ENCODE measurements at places on chromosomes 2 and 18. TPM values are rescaled to one million over a fixed set of nuclear protein-coding genes. Genes with fewer than 3 reads are reported as not detected.

Gene TNFAIP6
- 8.8 TPM for total RNA-seq

Gene MC4R
- total RNA-seq = not detected

DNA sequence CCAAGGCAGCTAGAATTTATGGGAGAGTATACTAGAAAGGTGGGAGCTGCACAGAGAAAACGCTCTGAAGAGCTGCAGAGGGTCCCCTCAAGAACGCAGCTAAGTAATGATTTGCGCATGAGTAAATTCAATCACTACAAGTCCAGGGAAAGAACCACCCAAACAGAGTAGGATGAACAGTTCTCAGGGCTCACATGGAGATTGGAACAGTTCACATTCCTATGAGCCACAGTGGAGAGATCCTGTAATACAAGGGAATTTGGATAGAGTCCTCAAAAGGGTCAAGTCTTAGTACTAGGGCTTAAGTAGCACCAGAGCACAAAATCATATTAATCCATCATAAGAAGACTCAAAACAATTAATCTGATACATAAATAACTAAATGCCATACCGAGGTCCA, 12.7 kb downstream of the OLA1 start:
- peak; percentile 16 for DNase-seq

DNA sequence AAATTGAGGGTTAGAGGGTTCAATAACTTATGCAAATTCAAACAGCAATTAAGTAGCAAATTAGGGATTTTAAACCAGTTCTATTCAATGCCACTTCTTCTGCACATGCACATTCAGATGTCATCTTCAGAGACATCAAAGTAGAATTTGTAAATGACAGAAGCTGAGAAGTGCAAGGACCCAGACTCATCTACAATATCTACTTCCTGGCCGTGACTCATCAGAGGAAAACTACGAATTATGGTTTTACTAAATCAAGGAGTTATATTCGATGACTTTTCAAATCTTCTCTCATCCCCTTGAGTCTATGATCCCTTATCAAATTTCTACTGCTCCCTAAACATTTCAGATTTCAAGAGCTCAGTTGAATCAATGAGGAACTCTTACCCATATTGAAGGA, 20.0 kb upstream of the STAT4 start:
- DNase-seq = no peak

DNA sequence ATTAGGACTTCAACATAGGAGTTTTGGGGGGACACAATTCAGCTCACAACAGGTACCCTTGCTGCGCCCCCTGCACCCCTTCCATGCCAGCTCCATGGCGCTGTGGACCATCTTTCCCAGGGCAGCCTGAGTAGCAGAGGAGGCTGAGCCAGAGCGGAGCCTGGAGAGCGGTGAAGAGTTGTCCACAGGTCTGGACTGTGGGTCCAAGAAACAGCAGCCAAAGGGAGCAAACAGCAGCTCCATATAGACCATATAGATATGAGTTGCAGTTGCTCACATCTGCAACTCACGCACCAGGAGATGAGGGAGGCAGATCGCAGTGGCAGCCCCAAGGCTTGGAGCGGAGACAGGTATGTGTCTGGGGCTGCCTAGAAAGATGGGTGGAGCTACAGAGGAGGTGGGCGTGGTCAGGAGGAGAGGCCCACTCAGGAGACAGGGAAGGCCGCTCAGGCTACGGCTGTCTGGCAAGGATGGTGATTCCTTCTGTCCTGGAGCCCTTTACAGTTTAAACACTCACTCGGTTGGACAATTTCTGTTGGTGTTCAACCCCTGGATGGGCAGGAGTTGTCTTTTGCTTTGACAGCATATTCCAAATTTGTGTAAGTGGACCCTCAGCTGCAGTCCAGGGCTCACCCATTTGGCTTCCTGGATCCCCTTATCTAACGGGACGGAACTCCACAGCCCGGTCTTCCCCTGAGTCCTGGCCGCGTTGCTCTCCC, 155.1 kb downstream of the LPIN1 start:
- DNase-seq = no peak

GRCh38 chr18:58205443-58206160, 161.6 kb downstream of the NEDD4L start:
- peak; percentile 89 for DNase-seq

DNA sequence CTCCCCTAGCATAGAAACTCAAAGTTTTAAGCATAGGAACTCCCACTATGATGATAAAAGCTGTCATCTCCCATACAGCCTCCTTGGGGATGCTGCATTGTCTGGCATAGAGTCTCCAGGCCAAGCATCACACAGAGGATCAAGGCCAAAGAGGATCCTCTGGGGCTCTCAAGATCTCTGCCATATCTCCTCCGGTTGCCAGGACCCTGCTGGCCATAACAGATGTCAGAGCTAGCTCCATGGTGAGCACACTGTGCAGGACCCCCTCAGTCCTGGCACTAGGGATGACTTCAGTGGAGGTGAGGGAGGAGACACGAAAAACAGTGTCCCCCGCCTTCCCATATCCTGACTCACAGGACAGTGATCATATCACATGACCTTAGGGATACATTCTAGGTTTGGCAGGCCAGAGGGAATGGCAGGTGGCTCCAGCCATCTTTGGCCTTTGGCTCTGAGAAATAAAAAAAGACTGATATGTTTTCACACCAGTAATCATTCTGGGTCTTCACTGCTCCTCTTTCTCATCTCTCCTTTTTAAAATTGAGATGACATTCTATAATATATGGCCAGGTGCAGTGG, 235.0 kb downstream of the MYCN start:
- no peak for DNase-seq

Data from myocyte (in vitro differentiated cells).